Stimulated activated CD8-positive, alpha-beta memory T cell treated with anti-CD3 and anti-CD28 coated beads, Interleukin-2, amount 100 ng/mL, for 1 hour (primary cell): ENCODE measurements at places on chromosomes 2 and 18.

GRCh38 chr2:206274434-206275311, at the start of gene ZDBF2:
TSS of gene ZDBF2 (plus strand) at chr2:206274663. CDS start at chr2:206281850, 7,187 bp downstream.
- no peak for DNase-seq

- DNase-seq = no peak
Observed at GRCh38 chr2:1645761-1646476, 98.4 kb downstream of the PXDN start.

- no peak for DNase-seq
Observed at GRCh38 chr2:147293991-147294824, 550.6 kb upstream of the ACVR2A start.

GRCh38 chr18:67951137-67951536, 434.6 kb upstream of the DSEL start:
- no peak for DNase-seq

GRCh38 chr2:8548619-8549150, 133.2 kb upstream of the ID2 start:
- no peak for DNase-seq

- no peak for DNase-seq
Observed at GRCh38 chr2:238494573-238494961, 67.8 kb downstream of the ASB1 start.

DNA sequence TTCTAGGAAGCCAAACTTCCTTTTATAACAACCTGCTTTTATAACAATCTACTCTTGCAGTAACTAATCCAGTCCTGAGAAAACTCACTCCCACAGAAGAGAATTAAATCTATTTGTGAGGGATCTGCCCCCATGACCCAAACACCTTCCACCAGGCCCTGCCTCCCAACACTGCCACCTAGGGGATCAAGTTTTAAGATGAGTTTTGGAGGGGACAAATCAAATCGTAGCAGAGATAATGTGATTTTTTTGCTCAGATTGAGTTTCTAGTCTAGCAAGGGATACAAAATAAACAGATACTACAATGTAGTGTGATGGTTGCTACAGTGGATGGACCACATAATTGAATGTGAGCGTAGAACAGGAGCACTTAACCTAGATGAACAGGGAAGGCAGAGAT, 52.2 kb downstream of the NCOA1 start:
- DNase-seq = no peak

DNA sequence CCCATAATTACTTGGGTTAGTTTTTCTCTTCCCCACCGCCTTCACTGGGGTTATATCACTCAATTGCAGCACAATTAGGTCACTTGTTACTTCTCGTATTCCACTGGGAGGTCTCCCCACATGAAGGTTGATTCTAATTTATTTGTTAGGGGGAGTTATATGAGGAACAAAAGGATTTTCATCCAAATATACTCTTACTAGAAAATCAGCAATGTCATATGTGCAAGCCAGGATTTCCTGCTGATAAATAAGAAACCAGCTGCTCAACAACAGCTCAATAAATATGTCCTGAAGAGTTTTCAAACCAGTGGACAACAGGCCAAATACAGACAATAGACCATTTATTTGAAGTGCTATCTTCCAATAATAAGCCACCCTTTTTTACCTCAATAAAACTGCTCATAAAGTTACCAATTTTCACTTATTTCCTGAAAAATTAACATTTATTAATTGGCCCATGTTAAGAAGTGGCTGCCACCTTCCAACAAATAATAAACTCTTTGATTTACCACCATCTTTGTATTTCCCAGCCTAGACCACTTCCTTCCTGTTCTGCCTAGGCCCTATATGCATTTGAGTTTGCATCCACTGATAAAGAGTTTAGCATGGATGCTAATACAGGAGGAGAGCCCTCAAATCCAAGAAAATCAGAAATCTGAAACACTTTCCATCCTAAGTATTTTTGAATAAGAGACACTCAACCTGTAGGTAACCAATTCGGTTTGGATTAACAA, 184.4 kb upstream of the SLC39A10 start:
- no peak for DNase-seq

DNA sequence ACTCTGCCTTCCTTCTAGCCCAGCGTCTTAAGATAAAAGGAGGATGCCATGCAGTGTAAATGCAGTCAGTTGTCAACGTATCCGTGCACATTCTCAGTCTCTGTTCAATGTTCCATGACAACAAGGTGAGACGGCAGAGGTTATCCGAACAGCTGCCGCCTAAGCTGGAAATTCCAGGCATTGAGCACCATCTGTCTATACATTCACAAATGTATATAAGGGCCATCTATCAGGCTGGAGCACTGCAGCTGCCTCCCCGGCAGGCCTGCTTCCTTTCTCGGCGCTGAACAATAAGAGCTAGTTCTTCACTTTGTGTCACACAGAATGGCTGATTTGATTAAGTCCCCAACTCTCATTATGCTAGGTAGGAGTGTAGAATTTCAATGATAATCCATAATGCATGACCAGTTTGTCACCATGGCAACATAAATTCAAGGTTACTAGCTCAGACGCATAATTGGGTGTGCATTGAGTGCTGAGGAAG, 282.2 kb upstream of the SOX11 start:
- DNase-seq = no peak

DNA sequence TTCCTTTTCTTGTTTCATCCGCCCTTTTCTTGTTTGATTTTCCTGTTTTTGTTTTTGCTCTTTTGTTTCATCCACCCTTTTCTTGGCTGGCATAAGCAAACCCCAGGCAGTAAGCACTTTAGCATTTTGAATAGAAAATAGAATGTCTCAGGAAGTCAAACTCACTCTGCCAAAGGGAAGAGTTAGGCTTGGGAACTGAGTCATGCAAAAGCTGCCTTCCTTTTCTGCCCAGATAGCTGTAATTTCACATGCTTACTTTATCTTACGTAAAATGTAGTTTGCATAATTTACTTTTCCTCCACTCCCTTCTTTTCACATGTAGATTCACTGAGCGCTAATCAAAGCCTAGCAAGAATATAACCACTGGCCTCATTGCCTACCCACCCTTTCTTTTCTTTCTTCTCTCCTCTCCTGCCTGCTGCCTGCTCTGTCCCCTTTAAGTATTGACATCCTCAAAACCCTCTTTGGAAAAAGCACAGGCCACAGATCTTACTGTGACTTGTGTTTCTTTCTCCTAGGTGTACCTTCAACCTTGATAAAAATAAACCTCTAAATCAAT, 48.4 kb downstream of the CNGA3 start:
- DNase-seq = no peak

DNA sequence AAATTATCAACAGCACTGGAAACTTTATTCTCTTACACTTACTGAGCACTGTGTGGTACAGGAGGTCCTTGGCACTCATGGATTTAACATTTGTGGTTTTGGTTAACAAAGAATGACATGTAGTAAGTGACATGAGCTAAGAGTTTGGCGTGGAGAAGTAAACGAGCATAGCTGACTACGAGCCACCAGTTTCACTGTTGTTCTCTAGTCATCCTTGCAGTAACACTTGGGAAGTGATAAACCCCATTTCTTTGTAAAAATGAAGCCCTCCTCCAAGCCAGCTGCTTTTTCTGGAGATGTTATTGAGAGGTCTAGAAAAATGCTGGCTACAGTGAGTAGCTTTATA, 32.7 kb downstream of the QPCT start:
- DNase-seq = no peak

- no peak for DNase-seq
Observed at GRCh38 chr2:159265171-159265576, 21.3 kb downstream of the WDSUB1 start.

GRCh38 chr2:182038576-182038975, 52.9 kb downstream of the PPP1R1C start:
- no peak for DNase-seq
